Left lobe of liver (tissue), 2 donors: ENCODE measurements at places on chromosomes 4 and X.

GRCh38 chr4:141047228-141047884 is 85.9 kb downstream of the RNF150 start:
- no peak for DNase-seq

DNA sequence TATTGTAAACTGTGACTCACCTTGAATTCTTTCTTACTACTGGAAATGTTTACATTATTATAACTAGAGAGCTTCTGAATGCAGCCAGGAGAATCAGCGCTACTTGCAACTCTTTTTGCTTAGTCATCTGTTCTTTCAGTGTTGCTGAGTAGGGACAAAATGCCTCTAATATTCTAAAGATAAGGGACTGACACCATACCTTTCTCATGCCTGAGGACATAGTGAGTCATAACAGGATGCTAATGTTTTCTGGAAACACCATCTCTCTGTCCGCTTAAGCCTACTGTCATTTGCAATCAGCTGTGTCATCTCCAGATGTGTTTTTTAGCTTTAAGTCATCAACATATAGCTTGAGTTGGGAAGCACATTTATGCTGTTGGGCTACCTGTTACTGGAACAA is 108.3 kb downstream of the QRFPR start:
- no peak for DNase-seq

GRCh38 chr4:30979402-30979801 is 259.2 kb downstream of the PCDH7 start:
- no peak for DNase-seq

DNA sequence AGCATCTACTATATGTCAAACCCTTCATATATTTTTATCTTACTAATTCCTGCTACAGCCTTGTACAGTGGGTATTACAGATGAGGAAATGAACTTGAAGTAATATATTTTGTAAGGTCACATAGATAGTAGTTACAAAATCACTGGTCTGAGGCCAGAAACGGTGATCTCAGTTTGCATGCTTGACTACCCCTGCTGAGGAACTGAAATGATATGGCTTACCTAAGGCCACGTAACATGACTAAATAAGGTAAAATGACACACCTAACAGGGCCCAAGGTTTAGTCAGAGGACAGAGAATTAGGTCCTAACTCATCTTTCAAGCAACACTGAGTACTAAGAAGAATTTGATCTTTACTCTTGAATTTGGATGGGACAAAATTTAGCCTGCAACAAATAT is 1.5 kb upstream of the COMMD8 start:
- DNase-seq: no peak

GRCh38 chrX:50691820-50692219 is 122.2 kb downstream of the SHROOM4 start:
- DNase-seq: no peak

DNA sequence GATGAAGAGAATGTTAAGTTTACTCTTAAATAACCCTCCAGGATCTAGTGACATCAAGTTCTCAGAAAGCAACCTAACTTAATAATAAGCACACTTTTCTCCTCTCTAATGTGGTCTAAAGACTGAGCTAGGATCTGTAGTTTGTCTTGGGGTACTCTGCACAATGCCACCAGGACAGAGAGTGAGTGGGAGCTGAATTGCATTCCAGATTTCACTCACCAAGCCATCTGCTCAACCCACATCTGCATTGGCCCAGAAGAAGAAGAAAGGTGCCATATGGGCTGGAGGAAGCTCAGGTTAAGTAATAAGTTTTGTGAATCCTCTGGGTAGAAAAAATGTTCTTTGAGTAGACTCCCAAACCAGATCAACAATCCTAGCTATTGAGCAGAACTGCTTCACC is 384.6 kb downstream of the PPP3CA start:
- no peak for DNase-seq

- no peak for DNase-seq
Observed at GRCh38 chrX:76987381-76987780, 459.8 kb upstream of the FGF16 start.

- no peak for DNase-seq
Observed at GRCh38 chr4:63757929-63758328, 651.3 kb downstream of the TECRL start.
